CD4-positive, alpha-beta T cell treated with Interferon gamma for 1 hour (primary cell): ENCODE measurements at places on chromosomes 11 and 22.

DNA sequence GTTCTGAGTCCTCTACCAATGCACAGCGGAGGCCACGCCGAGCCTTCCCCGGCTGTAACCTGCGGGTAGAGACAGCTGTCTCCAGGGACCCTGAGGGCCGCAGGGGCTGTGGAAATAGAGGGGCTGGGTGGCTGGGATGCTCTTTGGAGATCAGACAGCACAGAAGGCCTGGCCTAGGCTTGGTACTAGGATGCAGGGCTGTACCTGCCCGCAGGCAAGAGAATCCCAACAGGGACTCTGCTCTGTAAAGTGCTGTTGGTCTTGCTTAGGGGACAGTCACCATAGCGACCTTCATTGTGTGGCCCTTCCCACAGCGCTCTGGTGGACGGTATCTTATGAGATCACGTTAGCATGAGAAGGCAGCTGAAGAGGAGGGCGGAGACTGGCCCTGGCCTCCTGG, 11.3 kb upstream of the KCNJ5 start:
- no peak for DNase-seq

GRCh38 chr11:133937015-133937414, 19.8 kb downstream of the IGSF9B start:
- no peak for DNase-seq

DNA sequence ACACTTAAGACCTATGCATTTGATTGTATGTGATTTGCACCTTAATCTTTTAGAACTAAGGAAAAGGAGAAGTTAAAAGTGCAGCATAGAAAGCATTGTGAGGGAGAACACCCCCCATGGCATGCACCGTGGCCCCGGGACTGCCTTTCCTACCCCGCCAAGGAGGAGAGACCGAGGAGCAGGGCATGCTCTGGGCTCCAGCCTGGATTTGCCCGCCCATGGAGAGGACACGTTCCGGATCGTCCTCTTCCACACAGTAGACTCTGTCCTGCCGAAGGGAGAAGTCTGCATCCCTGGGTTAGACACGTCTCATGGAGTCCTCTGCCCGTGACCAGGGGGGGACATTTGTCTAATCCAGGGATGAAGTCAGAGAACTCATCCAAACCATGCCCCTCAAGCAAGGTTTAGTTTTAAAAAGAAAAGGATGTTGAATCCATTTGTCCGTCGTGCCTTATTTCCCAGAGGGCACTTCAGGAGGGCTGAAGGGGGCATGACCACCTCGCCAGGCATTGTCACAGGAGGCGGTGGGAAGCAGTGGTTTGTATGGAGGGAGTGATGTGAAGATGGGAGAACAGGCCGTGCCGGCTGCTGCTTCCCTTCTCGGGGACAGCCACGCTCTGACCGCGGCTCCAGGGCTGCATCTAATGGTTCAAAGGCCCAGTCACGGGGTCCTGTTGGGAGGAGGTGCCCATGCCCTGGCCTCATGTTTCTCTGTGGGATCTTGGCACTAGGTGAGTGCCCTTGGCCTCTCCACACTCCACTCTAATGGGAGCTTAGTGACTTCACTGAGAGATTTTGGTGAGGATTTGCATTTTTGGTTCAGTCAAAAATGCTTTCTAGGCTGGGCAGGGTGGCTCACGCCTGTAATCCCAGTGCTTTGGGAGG, 66.2 kb upstream of the GAL start:
- DNase-seq: no peak

DNA sequence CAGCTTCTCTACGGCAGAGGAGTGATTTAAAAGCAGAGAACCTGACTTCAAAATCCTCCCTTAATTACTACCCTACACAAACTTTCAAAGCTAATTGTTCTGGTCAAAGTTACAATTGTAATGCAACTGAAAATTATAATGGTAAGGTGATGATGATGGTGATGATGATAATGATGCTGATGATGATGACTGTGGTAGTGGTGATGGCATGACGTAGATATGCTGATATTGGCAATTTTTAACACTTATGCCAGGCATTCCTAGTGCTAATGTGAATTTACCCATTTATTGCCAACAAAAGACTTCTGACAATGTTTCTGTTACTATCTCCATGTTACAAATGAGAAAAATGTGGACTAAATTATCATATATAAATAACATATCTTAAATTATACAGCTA, 1831.1 kb downstream of the LRRC4C start:
- no peak for DNase-seq

GRCh38 chr11:27397624-27398399, 34.8 kb upstream of the CCDC34 start:
- no peak for DNase-seq

- no peak for DNase-seq
Observed at GRCh38 chr22:32531931-32532819, 57.6 kb downstream of the FBXO7 start.

DNA sequence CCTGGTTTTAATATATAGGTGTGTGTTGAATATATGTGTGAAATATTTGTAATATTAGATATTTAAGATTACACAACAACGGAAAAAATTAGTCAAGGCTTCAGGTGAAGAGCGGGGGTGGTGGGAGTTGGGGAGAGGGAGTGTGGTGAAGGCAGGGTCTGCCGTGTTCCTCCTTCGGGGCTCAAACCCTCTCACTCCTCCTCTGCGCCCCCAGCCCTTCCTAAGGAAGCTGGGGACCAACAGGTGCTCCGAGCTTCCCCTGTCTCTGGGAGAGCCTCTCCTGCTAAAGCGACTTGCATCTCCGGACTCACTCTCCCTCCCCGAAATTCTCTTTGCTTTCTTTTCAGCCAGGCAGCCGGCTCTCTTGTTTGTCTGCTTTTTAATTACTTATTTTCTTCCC, 960 bp upstream of the CADM1 start:
- no peak for DNase-seq

DNA sequence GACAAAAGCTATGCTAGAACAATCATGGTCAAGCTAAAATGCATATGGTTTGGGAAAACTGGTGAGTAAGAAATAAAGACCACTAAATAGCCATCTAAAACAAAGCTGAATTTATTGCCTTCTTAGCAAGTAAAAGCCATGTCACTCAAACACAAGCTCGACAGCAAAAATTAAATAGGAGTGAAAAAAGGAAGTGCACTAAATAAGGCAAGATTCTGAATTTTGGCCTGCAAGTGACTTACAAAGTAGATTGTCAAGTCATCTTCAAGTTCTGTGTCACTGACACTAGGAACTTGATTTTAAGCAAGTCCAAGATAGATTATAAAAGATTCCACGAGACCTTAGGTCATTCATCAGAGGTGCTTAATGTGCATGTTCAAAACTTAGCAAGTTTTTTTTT, 27.4 kb downstream of the TUG1 start:
- no peak for DNase-seq

- DNase-seq: no peak
Observed at GRCh38 chr11:101881586-101881985, 33.2 kb upstream of the CEP126 start.

DNA sequence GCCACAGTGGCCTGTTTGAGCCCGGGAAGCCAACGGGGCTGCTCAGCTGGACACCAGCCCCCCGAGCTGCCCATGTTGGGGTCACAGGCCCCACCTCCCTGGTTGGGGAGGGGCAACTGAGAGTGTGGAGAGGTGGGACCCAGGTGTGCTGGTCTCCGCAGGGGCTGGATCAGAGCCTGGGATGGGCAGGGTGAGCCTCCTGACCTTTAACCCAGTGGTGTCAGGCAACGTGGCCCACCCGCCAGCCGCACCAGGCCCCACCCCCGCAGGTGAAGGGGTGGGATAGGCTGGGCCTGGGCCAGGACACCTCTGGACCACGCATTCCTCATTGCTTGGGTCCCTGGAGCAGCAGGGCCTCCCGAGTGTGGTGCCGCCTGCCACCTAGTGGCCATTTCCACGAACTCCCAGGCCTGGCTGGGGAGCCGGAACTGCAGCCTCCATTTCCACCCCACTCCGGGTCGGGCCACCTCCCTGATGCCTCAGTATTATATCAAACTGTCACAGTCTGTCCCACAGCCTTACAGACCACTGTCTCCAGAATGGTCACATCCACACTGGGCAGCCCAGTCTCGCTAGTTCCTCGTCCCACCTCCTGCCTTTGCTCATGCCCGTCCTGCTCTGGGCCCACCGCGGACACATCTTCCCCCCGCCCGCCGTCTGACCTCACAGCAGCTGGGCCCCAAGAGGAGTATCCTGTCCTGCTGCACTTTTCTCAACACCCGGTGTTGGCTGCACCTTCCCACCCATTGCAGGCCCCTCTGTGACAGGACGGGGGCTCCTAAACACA, 13.3 kb upstream of the PPP6R3 start:
- peak; percentile 72 for DNase-seq

- no peak for DNase-seq
Observed at GRCh38 chr11:121039971-121040613, 16.2 kb downstream of the TBCEL start.

GRCh38 chr11:124902616-124903015, 5.0 kb upstream of the ROBO4 start:
- DNase-seq: no peak

- DNase-seq: no peak
Observed at GRCh38 chr11:106821291-106821690, 197.0 kb downstream of the GUCY1A2 start.

GRCh38 chr11:69141742-69142141, 14.0 kb upstream of the SMIM38 start:
- peak; percentile 13 for DNase-seq

DNA sequence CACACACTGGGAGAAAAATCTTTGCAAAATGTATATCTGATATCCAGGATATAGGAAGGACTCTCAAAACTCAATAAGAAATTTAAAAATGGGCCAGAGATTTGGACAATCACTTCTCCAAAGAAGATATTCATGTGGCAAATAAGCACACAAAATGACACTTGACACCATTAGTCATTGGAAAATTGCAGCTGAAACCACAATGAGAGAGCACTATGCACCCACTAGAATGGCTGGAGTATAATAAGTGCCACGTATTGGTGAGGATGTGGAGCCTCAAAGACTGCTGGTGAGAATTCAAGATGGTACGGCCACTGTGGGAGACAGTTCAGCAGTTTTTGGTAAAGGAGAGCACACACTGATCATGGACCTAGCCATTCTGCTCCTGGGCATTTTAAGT, 12.8 kb upstream of the OSBPL5 start:
- no peak for DNase-seq

- DNase-seq: no peak
Observed at GRCh38 chr11:7826324-7826723, 29.6 kb upstream of the OR5P2 start.

- no peak for DNase-seq
Observed at GRCh38 chr11:71502871-71503435, 24.1 kb upstream of the KRTAP5-7 start.

DNA sequence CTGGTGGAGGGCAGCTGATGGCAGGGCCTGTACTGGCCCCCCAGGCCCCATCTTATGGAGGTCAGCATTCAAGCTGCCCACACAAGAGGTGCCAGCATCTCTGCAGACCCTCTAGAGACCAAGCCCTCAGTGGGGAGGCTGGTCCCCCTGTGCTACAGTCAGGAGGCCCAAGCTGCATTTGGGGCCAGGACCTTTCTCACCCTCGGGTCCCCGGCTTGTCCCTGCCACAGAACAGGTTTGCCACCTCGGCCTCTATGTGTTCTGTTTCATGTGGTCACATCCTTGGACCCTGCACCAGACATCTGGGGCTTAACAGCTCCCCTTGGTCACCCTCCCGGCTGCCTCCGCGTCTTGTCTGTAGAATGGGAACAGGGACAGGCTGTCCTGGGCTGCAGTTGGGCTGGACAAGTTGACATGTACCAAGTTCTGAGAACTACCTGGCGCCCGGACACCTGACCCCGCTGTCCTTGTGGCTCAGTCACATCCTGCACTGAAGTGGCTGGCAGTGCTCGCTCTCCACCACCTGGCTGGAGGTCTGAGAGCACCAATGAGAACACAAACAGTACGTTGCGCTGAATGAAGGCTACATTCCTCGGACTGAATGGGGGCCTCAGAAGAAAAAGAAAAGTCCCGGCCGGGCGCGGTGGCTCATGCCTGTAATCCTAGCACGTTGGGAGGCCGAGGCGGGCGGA, 2.7 kb upstream of the PLXNB2 start:
- DNase-seq: no peak

DNA sequence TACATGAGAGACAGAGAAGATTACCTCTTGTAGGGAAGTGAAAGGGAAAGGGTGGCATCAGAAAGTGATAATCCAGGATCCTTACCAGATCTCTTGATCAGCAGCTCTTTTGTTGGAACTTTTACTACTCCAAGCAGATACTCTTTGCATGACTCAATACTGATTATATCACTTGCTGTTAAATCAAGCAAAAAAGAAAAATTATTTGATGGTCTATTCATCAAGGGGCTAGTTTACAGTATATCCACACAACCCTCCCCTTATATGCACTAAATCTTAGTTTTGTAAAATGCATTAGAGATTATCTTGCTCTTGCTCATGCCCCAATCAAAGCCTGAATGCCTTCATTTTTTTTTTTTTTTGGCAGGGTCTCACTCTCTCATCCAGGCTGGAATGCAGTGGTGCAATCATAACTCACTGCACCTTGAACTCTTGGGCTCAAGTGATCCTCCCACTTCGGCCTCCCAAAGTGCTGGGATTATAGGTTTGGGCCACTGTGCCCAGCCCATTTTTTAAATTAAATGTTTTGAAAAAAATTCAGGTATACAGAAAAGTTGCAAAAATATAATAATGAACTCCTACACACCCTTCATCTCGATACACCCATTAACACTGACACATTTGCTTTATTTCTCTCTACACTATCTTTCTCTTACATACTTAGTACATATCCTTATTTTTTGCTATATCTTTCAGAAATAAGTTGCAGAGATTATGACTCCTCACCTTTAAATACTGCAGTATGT, 76.1 kb upstream of the UCP3 start:
- DNase-seq: no peak

- DNase-seq: no peak
Observed at GRCh38 chr22:28474330-28474729, 205.3 kb downstream of the TTC28 start.
